Bronchial epithelial cell (primary cell): ENCODE measurements at places on chromosomes 3 and 15.

DNA sequence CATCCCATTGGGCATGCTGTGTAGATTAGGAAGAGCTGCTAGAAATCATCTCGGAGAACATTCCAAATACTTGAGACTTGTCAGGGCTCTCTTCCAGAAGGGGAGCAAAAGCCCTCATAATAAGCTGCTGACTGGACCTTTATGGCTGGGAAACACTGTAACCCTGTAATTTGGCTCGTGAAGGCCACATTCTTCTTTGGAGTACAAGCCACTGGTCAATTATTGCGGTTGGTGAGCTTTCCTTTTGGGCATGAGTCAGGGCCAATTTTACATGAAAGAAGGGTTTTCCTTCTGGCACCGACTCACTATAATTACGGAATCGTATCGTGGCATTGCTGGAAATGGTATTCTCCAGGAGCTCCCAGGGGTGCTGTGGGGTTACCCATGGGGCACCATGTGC, 434.5 kb upstream of the RGMA start:
- no peak for DNase-seq

- DNase-seq, result peak; percentile 91
These were observed at the start of gene PAK6 for GRCh38 chr15:40238532-40239403. Gene PAK6, plus strand, starts transcription at chr15:40239063. Its CDS starts 25,723 bp downstream, at chr15:40264786.

GRCh38 chr3:148884261-148884660, 19.2 kb downstream of the CPA3 start:
- DNase-seq, result peak; percentile 10

DNA sequence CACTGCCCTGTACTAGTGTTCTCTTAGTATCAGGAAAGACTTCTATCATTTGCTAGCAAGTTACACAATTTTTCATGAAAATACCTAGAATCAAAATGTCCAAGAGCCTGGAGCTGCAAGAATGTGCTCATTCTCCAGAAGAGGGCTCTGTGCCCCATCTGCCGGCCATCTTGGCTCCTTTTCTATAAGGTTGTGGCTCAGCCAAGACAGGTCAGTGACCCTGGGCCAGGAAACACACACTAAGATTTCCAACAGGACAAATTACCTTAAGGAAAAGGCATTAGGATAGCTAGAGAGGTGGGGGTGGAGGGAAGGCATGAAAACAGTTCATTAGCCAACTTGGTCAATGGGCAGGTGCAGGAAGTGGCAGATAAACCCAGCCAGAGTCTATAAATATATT, 20.7 kb downstream of the TIMP4 start:
- peak; percentile 21 for DNase-seq

- DNase-seq, result no peak
These were observed 28.3 kb downstream of the MKRN2 start for GRCh38 chr3:12585181-12585580.

GRCh38 chr3:98903099-98903498, 1.6 kb upstream of the DCBLD2 start:
- DNase-seq, result no peak

DNA sequence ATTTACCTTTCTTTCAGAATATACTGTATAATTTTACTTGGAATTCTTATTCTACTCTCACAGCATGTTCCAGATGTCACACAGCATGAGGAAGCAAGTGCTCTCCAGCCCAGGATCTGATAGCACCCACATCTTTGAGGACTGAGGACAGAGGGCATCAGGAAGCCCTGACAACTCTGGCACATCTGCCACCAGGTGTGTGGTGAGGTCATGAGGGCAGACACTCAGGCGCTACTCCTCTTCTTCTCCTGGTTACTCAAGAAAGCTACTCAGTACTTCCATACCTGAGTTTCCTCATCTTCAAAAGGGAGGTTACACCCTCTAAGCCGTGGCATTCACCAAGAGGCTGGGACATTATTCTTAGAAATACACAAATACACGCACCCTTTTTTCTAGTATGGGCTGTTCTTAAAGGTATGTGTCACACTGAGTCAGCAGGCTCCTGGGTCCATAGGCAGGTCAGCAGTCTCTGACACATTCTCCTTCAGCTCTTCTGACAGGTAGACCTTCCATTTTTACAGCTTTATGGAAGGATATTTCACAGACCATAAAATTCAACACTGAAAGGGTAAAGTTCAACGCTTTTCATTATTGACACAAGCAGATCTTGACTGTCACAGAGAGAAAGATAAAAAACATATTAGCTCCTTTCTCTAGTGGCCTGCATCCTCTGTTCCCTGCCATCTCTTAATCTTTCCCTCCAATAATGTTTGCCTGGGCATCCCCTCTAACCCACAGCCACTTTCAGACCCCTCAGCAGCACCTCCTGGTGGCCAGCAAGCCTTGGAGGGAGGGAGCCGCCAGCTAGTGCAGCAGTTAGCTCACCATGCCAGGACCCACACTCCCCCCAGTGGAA, 103.2 kb upstream of the TJP1 start:
- DNase-seq, result peak; percentile 96

- DNase-seq, result no peak
These were observed 43.5 kb upstream of the ETV5 start for GRCh38 chr3:186152361-186152798.

DNA sequence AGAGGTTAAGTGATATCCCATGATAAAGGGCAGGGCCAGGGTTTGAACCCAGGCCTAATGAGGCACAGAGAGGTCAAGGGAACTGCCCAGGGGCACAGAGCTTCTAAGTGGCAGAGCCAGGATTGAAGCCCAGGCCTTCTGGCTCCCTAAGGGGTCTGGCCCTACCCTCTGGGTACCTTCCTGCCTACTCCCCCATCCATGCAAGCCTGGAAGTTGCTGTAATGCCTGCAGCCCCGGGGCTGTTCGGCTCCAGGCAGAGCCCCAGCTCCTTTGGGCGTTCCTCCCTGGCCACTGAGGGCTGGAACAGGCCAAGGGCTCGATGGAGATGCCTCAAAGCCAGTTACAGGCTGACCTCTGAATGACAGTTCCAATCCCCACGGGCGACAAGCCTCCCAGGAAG, 4.5 kb downstream of the GRIP2 start:
- no peak for DNase-seq

DNA sequence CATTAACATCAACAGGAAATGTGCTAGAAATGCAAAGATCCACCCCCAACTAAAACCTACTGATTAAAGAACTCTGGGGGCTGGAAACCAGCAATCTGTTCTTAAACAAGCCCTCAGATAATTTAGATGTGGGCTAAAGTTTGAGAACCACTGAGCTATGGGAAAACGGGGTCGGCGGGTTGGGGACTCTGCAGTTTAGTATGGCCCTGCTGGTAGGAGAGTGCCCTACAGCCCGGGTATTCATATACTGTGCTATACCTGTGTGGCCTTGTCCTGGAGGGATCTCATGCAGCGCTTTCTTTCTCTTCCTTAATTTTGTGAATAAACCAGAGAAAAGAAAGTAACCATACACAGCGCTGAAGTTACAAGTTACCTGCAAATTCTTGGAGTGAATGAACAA, 189.7 kb upstream of the GBE1 start:
- DNase-seq, result no peak

- DNase-seq, result peak; percentile 92
These were observed 2.2 kb downstream of the RBP1 start for GRCh38 chr3:139537361-139537760.

GRCh38 chr3:132161608-132162007, 126.8 kb upstream of the CPNE4 start:
- no peak for DNase-seq

- DNase-seq, result no peak
These were observed 117.8 kb downstream of the WNT5A start for GRCh38 chr3:55369141-55369847.

GRCh38 chr3:181705086-181705480, 6.6 kb upstream of the SOX2 start:
- DNase-seq, result no peak

DNA sequence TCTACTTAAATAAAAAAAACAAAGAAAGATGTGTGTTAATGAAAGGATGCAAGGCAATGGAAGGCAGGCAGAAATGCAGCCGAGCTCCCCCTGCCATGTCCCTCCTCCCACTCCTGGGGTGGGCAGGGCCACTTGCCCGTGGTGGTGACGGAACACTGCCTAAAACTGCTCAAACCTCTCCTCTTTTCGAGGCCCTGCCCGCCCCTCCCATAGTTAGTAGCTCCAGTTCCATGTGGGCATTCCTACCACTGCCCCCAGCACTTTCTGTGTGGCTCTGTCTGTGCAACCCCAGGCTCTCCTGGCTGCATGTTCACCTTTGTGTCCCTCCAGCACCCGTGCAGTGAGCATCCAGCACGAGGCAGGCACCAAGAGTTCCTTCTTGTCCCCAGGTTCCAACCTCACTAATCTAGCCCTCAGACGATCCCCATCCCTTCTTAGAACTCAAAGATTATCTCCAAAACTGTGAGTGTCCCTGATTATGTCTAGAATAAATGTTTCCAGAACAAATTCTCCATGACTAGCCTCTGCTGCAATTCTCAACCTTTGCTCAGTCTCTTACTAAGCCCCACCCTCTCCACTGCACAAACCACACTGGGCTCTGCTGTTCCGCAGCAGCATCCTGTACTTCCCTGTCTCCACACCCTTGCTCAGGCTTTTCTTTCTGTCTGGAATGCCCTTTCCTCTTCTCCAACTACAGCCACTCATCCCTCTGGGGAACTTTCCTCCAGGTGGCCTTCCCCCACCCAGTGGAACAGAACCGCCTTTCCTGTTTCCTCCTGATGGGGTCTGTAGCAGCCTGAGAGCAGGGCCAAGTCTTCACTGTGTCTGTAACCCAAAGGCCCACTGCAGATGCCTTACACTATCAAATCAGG, 32.6 kb upstream of the SPTBN5 start:
- DNase-seq, result peak; percentile 45

DNA sequence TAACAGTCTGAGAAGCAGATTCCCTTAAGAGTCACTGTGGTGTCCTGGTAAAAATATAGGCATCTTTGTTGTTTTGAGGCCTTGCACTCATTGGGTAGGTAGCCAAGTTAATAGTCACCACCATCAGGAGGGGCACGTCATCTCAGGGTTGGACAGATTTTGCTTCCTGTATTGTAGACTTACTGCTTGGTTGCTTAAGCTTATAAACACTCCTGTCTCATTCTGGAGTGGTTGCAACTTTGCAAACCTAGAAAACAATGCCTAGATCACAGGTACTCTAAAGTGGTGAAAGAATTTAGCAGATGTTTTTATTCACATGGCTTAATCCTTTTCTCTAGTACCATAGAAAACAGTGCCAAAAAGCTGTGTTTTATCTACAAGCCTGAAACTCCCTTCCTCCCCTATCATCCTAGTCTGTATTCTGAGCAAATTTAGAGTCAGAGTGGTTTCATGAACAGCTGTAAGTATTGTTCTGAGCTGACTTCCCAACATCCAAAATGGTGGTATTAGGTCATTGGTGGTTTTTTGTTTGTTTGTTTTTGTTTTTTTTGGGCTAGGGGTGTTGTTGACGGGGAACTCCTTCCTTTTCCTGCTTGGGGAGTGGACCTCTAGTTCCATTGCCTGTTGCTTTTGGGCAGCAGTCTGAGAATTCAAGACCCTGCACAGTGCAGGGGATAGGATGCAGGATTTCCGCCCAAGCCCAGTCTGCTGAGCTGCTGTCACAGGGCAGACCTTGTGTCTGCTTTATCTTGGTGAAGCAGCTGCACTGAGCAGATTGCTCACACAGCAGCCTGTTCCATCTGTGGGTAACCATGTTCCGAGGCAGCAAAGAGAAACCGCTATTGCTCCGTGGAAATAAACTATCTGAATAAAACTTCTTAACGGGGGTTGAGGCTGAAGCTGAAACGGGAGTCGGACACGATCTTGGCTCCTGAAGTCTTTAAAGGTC, 202.0 kb downstream of the AKAP13 start:
- peak; percentile 43 for DNase-seq

DNA sequence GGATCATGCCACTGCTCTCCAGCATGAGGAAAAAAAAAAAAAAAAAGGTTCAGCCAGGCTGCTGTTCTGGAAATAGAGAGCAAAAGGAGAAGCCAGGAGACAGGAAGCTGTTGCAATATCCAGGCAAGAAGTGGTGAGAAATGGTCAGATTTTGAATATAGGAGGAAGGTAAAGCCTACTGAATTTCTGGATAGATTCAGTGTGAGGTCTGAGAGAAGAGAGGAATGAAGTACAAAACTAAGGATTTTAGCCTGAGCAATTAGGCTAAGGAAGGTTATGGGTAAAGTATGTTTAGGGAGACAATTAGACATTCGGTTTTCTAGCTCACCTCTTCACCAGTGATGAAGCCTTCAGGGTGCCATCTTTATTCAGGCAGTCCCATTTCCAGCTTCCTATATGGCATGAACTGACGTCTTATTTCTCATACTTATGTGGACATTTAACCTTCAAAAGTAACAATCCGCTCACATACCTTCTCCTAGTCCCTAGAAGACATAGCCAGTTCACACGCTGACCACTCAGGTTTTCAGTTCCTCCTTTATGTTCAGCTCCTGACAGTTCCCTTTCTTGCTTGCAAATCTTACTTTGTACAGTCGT, 57.2 kb downstream of the KIF9 start:
- peak; percentile 11 for DNase-seq

DNA sequence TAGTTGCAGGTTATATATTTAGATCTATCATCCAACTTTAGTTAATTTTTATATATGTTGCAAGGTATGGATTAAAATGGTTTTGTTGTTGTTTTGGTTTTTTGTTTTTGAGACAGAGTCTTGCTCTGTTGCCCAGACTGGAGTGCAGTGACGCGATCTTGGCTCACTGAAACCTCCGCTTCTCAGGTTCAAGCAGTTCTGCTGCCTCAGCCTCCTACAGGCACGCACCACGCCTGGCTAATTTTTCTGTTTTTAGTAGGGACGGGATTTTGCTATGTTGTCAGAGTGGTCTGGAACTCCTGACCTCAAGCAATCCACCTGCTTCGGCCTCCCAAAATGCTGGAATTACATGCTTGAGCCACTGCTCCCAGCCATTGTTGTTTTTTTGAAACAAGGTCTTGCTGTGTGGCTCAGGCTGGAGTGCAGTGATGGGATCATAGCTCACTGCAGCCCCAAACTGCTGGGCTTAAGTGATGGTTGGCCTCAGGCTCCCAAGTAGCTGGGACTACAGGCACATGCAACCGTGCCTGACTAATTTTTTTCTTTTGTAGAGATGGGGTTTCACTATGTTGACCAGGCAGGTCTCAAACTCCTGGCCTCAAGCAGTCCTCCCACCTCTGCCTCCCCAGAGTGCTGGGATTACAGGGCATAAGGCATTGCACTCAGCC, 92.0 kb downstream of the ZNF609 start:
- DNase-seq, result no peak

DNA sequence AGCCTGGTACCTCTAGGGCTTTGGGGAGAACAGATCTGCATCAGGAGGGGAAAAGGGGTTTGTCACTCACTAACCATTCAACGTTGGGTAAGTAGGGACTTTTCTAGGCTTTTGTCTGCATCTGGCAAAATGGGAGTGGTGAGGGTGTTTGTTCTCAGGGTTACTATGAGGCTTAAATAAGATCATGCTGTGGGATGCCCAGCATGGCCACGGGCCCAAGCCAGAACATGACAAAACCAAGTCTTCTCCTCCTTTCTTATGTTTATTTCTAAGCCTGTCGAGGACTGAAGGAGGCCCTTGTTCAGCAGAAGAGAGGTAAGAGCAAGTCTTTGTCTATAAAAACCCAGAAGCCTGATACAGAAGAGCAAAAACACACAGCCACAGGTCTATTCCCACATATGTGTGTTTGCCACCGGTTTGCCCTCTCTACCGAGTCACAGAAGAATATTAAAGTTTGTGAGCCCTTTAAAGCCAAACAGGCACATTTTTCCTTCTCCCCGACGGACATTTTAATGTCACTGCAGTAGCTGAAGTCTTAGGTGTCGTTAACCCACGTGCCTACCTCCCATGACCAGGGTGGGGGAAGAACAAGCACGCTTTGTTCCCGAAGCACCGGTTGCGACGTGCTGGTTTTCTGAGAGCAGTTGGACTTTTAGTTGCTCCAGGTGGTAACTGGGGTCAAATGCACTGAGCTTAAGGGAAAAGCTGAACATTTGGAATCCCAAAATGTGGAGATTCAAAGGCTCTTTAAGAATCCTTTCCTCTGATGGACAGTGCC, 72.1 kb downstream of the NOX5 start:
- DNase-seq, result no peak
